ENCODE measurements at places on chromosomes 13 and 19. TPM values are rescaled to one million over a fixed set of nuclear protein-coding genes. Genes with fewer than 3 reads are reported as not detected.

DNA sequence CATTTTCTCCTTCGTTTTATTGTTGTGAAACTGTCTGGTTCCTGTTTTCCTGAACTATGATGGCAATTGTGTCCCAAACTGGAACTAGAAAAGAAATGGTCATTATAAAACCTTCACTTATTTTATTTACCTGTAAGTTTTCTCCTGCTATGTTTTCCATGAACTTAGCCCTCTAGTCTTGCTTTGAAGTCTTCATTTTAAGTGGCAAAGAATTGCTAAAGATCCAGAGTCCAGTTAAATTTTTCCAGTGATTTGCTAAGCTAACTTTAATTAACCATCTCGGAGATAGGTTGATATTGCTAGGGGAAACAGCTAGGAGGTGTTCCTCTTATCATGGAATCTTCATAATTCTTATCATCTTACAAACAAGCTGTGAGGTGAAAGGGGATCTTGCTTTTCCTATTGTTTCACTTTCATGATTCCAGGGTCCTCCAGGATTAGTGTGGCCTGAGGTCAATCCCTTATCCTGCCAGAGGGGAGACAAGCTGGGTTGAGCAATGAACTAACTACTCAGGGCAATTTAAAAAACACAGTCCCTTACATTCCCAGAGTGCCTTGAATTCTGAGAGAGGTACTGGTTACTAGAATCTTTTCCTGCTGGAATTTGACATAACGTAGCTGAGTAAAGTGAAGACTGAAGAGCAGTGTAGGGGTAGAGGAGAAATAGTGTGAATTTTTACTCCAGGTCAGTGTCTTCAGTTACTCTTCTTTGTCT is 112.5 kb downstream of the ESD start:
- no peak for DNase-seq

- DNase-seq = peak; percentile 72
Measured at GRCh38 chr13:45899406-45899805, 47.9 kb upstream of the SIAH3 start.

GRCh38 chr13:50323440-50324065 is 308.3 kb downstream of the KCNRG start:
- no peak for DNase-seq

DNA sequence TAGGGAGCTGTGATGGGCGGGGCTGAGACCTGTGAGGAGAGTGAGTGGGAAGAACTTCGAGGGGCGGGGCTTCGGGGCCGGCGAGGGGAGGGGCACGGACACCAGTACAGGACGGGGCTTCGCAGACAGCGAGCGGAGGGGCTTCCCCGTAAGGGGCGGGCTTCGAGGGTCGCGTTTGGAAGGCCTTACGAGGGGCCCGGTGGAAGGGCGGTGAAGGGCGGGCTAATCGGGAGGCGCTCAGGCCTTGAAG is 4.1 kb upstream of the EMP3 start:
- peak; percentile 98 for DNase-seq

GRCh38 chr13:81080911-81081454 is 740.1 kb upstream of the SPRY2 start:
- no peak for DNase-seq

GRCh38 chr19:4042731-4043082 is 24.0 kb downstream of the ZBTB7A start:
- peak; percentile 86 for DNase-seq

DNA sequence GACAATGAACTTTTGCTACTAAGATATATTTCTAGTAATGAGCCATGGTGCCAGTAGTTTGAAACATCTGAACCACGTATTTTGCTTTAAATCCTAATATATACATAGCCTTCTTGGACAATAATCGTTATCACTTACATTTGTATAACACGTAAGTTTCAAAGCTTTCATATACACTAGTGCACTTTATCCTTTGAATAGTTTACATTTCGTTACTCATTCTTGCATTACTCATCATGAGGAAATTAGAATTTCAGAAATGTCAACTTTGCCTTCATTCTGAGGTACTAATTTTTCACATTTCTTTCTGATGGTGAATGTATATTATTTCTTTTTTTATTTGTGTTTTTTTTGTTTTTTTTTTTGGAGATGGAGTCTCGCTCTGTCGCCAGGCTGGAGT is 5.8 kb downstream of the KBTBD7 start:
- DNase-seq = no peak

GRCh38 chr13:48167866-48168265 is 65.1 kb upstream of the ITM2B start:
- DNase-seq = peak; percentile 13

- DNase-seq = no peak
Measured at GRCh38 chr19:41083516-41083915, 4.7 kb upstream of the CYP2A13 start.

- no peak for DNase-seq
Measured at GRCh38 chr19:16467581-16467980, 4.2 kb downstream of the EPS15L1 start.

GRCh38 chr13:45055198-45055901 is 65.0 kb upstream of the GTF2F2 start:
- DNase-seq = no peak

DNA sequence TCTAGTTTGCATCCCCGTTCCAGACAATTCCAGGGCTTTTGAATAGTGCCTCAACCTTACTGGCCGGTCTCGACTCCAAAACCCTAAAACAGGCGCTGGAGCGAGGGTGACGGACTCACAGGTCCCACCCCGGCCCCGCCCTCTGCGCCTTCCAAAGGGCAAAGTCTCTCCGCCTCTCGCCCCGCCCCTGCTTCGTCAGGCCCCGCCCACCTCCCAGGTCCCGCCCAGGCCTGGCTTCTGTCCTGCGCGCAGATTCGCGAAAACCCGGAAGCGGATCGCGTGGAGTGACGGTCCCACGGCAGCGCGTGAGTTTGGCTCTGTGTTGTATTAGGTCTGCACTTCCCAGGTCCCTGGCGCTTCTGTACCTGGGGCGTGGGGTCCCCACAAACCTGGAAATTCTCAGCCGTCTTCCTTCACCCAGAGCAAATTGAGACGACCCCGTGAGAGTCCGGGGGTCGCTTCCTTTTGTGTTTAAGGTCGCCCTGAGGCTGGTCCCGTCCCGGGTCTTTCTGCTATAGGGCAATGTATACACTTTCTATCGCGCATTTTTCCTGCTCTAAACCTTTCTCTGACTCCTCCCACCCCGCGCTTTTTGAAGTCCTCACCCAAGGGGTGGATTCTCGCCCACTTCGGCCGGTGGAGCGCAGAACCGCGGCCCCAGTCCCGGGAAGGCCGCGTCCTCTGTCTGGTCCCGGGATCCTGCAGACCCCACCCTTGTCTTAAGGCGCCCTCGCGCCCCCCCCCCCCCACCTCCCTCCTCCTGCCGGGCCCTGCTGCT is at the start of gene ZNF813:
Gene ZNF813 (plus strand): TSS at position 249 of the 778 bp plus-strand sequence. CDS start 16,090 bp downstream, outside the sequence.
- DNase-seq = peak; percentile 97

DNA sequence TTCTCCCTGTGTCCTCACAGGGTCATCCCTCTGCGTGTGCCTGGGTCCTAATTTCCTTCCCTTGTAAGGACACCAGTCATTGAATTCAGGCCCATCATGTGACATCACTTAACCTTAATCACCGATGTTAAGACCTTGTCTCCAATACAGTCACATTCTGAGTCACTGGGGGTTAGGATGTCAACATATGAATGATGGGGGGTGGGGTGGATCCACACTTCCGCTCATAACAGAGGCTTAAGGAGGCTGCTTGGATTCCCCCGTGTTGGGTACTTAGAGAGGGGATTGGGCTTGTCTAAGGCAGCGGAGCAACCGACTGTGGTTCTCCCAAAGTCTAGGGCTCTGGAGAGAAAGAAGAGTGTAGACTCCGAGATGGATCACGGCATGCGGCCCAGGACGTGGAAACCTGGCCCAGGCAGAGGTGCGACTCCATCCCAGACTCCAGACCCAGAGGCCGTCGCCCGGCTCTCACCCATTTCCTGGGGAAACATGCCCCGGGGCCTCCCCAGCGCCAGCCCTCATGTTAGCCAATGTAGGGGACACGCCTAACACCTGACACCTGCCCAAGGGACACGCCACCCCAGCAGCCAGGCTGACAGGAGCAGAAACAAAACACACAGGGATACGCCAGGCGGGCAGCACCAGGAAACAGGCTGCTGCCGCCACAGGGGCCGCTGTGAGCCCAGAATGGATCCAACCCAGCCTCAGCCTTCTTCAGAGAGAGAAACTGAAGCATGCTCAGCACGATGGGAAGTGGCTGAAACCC is 17.1 kb upstream of the IGLON5 start:
- DNase-seq = no peak

DNA sequence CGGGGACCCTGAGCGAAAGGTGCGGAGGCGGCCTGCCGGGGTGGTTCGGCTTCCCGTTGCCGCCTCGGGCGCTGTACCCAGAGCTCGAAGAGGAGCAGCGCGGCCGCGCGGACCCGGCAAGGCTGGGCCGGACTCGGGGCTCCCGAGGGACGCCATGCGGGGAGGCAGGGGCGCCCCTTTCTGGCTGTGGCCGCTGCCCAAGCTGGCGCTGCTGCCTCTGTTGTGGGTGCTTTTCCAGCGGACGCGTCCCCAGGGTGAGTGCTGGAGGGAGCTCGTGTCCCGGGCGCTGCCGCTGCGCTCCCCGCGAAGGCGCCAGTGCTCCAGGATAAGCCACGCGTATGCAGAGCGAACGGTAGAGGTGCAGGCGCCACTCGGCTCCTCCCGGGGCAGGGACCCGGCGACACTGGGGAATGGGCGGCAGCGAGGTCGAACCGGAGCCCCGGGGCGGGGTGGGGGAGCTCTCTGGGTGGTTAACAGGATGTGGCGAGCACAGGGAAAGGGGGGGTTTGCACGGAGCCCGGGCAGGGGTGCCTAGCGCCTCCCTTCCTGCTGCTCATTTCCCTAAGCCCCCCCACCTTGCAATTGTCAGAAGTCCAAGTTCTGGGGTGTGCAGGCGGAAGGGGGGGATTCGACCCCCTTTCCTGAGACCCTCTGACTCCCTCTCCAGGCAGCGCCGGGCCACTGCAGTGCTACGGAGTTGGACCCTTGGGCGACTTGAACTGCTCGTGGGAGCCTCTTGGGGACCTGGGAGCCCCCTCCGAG is at the start of gene IL27RA:
Gene IL27RA (plus strand): TSS at position 44 of the 762 bp plus-strand sequence. CDS start 111 bp downstream, at position 155.
- peak; percentile 88 for DNase-seq

DNA sequence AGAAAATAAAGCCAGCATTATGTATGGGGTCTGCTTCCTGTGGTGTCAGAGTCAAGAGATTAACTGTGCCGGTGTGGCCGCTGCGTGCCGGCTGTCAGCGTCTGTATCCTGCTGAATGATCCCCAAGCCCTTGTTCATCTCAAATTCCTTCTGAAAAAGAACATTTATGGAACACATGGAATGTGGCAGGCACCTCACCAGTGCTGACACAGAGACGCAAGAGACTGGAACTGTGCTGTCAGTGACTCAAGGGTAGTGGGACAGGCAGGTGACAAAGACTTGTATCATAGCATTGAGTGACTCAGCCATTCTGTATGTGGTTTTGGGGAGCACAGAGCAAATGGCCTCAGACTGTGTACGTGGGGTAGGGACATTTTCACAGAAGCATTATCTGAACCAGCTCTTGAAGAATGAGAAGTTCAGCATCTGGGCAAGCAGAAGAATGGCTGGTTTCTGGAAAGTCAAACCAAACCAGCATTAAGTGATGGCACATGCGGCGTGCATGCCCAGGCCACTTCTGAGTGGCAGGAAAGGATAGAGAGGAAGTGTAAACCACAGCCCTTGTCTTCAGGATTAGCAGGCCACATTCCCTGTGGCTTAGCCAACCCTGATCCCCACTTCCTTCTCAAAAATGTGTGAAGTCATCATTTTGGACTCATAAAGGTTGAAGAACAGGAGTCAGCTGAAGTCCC is 54.0 kb upstream of the IRS2 start:
- no peak for DNase-seq

GRCh38 chr13:28049880-28050875 is 50.2 kb downstream of the FLT3 start:
- DNase-seq = no peak

- DNase-seq = no peak
Measured at GRCh38 chr13:113875837-113876281, 12.0 kb upstream of the GAS6 start.

DNA sequence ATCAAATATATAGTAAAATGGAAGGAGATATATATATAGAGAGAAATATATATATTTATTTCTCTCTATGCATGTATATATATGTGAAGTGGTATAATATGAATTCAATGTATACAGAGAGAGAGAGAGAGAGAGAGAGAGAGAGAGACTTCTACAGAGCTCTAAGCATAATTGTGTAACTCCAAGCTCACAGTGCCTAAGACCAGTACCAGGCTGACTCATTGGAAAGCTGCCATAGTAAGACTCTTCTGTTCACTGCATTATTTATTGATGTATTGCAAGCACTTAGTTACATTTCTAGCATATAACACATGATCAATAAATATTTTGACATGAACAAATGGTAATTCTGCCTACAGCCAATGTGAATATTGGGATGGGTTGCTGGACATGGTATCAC is 1734.7 kb downstream of the SLITRK1 start:
- no peak for DNase-seq

DNA sequence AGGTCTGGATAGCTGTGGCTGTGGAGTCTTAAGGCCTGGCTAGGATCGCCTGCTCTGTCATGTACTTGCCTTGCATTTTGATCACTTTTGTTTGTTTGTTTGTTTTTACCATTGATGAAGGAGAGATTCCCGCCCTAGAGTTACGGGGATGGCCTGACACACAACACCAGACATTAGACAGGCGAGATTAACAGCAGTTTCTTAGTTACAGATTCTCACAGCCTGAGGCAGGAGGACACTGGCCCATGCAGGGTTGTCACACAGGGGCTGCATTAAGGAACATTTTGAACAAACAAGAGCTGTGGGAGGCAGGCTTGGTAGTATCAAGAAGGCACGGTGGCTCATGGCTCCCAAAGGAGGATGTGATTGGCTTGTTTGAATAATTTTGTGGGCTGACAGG is 291.8 kb downstream of the HS6ST3 start:
- no peak for DNase-seq

DNA sequence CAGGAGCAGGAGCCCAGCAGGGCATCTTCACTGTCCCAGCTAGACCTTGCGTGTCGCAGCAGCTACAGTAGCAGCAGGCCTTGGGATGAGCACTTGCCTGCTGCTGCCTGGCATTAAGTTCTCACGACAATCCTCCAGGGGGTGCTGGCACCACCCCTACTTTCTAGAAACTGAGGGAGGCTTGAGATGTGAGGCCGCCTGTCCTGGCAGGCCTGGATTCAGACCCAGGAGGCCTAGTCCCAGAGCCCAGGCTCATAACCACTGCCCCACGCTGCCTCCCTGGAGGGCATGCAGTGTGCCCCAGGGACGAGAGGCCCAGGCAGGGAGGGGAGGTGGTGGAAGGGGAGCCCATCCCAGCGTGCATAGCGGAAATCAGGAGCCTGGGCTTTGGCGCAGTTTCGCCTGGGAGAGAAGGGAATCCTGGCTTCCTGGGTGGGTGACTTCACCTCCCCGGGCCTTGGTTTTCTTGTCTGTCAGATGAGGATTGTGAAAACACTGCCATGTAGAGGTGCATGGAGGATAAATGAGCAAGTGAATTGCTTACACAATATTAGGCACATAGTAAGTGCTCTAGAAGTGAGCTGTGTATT is 26.1 kb downstream of the PPP5C start:
- DNase-seq = no peak

- no peak for DNase-seq
Measured at GRCh38 chr19:33872445-33873320, 76.0 kb downstream of the KCTD15 start.

The KISS1R gene
- total RNA-seq = 0.69 TPM

The HAUS5 gene
- 15.9 TPM for total RNA-seq

The CPB2 gene
- not detected for total RNA-seq

The AMER2 gene
- 0.06 TPM for total RNA-seq

The ZGLP1 gene
- 4.6 TPM for total RNA-seq

The KIR2DL3 gene
- 0.25 TPM for total RNA-seq

The IFNL1 gene
- not detected for total RNA-seq

The URAD gene
- not detected for total RNA-seq

The PLEKHF1 gene
- total RNA-seq = 11.7 TPM

The SYT3 gene
- total RNA-seq = 0.63 TPM

The ZNF878 gene
- total RNA-seq = 0.60 TPM

The ATP4A gene
- total RNA-seq = not detected

The ARHGAP33 gene
- 18.5 TPM for total RNA-seq

The KLK8 gene
- 4.2 TPM for total RNA-seq
